Activated T-helper 17 cell treated with anti-CD3 and anti-CD28 coated beads, Interleukin-2, amount 50 U/mL, for 72 hours (primary cell): ENCODE measurements at places on chromosomes 6 and 20. TPM values are rescaled to one million over a fixed set of nuclear protein-coding genes. Genes with fewer than 3 reads are reported as not detected.

- ATAC-seq = no peak
Measured at GRCh38 chr6:9675122-9675521, 739.8 kb downstream of the TFAP2A start.

ZFAND3 gene
- total RNA-seq = 32.0 TPM

ENPP3 gene
- 0.19 TPM for total RNA-seq

GRCh38 chr20:58596750-58597248 is 54.3 kb upstream of the STX16 start:
- ATAC-seq = no peak
